NCI-H1930 (cell line): ENCODE measurements at places on chromosomes 3 and 15.

DNA sequence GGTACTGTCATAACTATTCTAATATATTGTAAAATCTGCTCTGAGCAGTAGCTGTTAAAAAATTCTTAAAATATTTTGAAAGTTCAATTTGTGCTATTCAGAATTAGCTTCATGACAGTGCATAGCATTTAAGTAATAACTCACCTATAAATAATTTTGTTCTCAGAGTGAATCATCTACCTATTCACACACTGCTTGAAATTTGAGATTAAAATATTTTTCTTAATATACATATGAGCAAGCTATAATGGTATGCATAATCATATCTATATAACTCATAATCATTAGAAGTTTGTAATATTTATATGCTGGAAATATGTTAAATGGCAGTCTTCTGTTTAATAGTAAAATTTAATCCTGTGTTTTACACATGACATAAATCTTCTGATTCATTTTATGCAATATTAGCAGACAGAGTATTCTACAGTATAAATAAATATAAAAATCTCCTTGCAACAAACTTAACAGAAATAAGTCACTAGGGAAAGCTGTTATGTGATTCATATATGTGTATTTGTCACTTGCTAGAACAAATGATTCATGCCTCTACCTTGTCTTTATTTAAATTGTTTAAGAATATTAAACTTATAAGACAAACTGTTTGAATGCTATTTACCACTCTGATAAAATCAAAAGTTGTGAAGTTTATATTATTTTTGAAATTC, 710.8 kb downstream of the PLOD2 start:
- no peak for DNase-seq

- no peak for DNase-seq
Observed at GRCh38 chr3:131705558-131706051, 202.8 kb upstream of the MRPL3 start.

- no peak for DNase-seq
Observed at GRCh38 chr3:25775936-25776335, 7.3 kb downstream of the NGLY1 start.

GRCh38 chr3:188037965-188038581, 115.9 kb upstream of the LPP start:
- no peak for DNase-seq

GRCh38 chr3:12990781-12991480, 82.3 kb downstream of the IQSEC1 start:
- DNase-seq, result no peak

DNA sequence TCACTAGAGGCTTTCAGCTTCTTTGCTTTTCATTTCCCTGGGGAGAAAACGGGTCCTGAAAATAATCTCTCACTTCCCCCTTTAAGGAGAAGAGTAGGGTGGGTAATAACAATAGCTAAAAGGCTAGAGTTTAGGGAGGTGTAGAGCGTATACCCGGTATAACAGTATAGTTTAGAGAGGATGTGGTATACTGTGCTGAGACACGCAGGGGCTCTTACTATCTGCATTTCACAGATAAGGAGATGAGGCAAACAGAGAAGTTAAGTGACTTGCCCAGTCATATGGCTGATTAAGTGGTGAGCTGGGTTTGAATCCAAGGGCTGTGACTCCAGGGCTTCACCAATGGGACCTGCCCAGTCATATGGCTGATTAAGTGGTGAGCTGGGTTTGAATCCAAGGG, 15.0 kb upstream of the KCNMB3 start:
- DNase-seq, result no peak

DNA sequence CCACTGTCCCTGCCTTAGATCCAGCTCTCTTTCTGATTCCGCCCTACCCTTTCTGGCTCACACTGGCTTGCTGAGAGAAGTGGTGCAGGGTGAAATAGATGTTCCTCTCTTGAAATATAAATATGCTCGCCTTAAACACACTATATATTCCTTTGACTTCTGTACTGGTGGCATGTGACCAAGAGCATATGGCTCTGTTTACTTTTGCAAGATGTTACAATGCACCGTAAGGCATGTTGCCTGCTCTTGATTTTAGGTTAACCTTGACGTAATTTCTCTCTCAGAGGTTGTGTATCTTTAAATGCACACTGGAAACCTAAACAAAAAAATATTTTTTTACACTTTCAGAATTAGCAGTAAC, 749 bp downstream of the RSRC1 start:
- DNase-seq, result no peak

DNA sequence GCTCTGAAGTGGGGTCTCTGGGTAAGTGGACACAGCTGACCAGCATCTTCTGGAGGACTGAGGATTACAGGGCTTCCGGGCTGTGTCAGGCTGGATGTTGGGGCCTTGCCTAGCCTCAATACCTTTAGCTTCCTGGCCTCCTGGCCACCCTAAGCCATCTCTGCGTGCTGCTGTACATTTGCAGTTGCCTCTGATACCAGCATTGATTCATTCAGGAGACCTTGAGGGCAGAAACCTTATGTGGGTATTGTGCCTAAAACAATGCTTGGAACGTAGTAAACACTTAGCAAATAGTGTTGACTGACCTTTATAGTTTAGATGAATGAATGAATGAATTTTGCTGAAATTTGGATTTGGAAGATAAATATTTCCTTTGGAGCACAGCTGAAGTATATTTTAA, 97.0 kb downstream of the FLNB start:
- no peak for DNase-seq

- no peak for DNase-seq
Observed at GRCh38 chr15:79640206-79640605, 208.1 kb downstream of the MINAR1 start.

DNA sequence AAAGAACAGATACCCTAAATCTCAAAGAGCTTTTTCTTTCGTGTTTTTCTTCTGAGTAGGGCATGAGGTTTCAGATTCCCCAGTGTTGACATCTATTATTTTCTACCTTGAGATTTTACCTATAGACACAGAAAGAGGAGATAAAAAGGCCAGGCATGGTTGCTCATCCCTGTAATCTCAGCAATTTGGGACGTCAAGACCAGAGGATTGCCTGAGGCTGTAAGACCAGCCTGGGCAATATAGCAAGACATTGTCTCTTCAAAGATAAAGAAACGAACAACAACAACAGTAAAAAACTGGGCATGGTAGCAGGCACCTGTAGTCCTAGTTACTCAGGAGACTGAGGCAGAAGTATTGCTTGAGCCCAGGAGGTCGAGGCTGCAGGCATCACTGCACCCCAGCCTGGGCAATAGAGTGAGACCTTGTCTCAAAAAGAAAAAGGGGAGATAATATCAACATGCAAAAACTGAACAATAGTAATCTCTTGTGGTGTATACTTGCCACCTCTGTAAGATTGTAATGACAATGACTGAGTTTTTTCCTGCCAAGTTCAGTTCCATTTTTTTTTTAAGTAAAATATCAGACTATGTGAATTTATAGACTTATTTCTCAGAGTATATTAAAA, 71.3 kb downstream of the MBNL1 start:
- DNase-seq, result no peak

DNA sequence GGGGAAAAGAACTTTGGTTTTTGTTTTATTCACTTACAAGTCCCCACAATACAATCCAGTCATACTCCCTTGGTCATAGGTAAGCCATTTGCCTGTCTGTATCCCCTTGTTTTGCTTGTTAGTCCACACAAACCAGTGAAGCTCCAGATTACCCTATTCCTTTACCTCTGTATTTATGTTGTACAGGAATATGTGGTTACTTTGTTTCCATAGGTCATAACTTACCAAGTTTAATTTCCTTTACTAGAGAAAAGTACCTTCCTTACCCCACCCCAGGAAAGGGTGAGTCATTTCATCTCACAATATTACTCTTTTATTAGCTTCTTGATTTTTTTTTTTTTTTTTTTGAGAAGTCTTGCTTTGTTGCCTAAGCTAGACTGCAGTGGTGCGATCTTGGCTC, 113.4 kb upstream of the LRRFIP2 start:
- DNase-seq, result no peak

GRCh38 chr3:31391150-31391549, 141.6 kb upstream of the STT3B start:
- no peak for DNase-seq

DNA sequence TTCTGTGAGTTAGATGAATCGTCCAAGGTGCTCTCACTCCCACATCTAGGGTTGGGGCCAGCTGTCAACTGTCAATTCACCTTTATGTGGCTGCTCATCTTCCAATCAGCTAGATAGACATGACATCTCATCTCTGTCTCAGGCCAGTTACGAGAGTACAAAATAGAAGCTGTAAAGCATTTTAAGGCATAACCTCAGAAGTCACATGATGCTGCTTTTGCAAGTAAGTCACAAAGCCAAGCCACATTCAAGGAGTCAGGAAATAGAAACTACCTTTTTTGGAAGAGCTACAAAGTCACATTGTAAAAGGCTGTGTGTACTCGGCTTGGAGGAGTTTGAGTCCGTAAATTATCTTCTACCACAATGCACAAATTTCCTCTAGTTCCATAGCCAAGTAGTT, 5.1 kb upstream of the CCR1 start:
- DNase-seq, result no peak

DNA sequence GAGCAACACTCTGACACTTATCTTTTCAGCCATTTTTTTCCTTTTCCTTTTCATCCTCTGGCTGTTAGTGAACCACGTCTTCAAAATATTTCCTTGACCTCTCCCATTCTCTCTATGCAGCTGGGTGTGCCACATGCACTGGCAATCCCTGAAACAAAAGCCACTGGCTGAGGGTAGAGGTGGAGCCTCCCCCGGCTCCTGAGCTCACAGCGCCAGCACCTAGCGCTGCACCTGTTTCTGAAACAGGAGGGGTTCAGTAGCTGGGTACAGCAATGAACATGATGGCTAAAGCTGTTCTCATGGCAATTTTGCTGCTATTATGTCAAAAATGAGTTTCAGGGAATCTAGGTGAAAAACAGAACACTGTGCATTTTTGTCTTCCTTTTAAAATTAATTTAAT, 314.7 kb upstream of the ATP10A start:
- DNase-seq, result no peak

GRCh38 chr3:195886181-195887141, 21.9 kb downstream of the TNK2 start:
- no peak for DNase-seq

- DNase-seq, result no peak
Observed at GRCh38 chr3:66376568-66376967, 124.3 kb downstream of the LRIG1 start.

GRCh38 chr3:40511031-40511718, 5.3 kb downstream of the ZNF620 start:
- DNase-seq, result no peak

- no peak for DNase-seq
Observed at GRCh38 chr3:155318740-155319139, 25.3 kb upstream of the STRIT1 start.

DNA sequence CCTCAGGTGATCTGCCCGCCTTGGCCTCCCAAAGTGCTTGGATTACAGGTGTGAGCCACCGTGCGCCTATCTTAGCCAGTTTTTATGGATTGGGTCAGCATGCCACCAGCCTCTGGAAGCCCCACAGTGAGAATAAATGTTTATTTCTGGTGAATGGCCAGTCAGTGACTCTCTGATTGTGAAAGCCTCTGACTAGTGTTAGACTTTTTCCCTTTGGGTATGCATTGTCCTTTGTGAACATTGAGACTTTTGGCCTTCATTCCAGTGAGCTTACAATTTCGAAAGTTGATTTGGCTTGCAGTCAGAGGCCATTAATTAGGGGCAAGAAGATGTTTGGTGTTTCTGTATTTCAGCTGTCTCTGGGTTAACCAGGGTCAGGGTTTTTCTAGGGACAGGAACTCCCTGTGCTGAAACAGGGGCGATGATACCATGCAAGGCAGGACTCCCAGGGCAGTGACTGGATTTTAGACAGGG, 274.5 kb upstream of the C2CD4B start:
- no peak for DNase-seq

GRCh38 chr3:27686642-27687041, 35.5 kb downstream of the EOMES start:
- no peak for DNase-seq

DNA sequence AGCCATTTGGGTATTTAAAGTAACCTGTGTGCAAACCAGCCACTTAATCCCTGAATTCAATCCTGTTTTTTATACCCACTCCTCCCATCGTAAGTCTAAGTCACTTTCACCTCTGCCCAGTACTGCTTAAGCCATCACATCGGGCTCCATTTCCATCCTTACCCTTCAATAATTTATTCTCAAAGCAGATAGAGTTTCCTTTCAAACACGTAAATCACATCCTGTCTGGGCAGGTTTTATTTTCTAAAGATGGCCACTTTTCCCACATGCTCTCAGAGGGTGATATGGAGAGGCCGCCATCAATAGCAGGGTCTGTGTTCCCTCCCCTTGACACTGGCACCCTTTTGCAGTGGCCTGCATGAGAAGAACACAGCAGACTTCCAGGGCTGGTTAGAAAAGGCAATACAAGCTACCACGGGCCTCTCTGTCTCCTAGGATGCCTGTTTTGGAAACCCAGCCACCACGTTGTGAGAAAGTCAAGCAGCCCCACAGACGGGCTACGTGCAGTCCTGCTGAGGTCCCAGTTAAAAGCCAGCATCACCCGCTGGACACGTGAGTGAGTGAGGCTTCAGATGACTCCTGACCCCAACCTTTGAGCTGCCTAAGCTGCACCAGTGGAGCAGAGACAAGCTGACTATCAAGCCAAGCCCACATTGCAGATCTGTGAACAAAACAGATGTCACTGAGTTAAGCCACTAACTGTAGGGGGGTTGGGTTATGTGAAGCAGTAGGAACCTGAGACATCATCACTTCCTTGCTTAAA, 241.8 kb upstream of the SLCO3A1 start:
- no peak for DNase-seq

- no peak for DNase-seq
Observed at GRCh38 chr3:179156170-179156569, 8.0 kb downstream of the PIK3CA start.

GRCh38 chr15:29131840-29132420, 137.7 kb downstream of the NSMCE3 start:
- DNase-seq, result no peak

- DNase-seq, result no peak
Observed at GRCh38 chr3:128066676-128067075, 14.4 kb downstream of the SEC61A1 start.

- DNase-seq, result no peak
Observed at GRCh38 chr3:66463054-66463631, 37.7 kb downstream of the LRIG1 start.

- DNase-seq, result no peak
Observed at GRCh38 chr3:112320691-112321090, 12.3 kb upstream of the CD200 start.

DNA sequence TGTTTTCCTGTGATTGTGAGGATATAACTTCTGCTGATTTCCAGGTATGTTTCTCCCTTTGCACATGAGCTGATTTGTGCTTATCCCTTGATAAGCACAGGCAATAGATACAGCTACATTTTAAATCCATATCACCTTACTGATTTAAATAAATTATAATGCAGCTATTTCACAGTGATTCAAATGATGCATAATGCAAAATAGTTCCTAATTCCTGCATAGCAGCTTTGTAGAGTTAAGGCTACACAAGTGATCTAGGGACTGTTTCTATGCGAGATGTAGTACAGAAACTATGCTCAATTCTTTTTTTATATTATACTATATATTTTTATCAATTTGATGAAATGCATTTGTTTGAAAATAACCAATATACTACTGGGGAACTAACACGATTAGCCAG, 334.2 kb downstream of the LRTM1 start:
- DNase-seq, result no peak

GRCh38 chr3:172675441-172676193, 35.2 kb downstream of the NCEH1 start:
- peak; percentile 1 for DNase-seq

- no peak for DNase-seq
Observed at GRCh38 chr3:56573501-56573900, 16.5 kb downstream of the CCDC66 start.
